DMS 273 treated with DMSO at 0.1 percent for 48 hours (cell line): ENCODE measurements at places on chromosomes 4 and X.
A peak's percentile ranks its signal among the peaks of the same experiment; 100 is the strongest.

DNA sequence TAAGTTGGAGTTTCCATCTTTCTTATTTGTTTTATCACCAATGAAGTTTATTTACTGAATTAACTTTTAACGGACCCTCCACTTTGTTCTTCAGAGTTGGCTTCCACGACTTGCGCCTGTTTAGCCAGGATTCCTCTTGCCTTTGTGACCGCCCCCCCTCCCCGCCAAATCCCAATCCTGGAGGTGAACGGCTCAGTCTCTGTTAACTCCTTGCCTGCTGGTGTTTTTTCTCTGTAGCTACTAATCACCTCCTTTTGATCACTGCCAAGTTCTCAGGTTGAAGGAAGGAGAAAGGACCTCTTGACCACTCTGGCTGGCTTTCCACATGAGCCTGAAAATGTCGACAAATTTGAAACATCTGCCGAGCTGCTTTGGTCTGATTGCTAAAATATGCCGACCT lies 46.8 kb upstream of the BCOR start:
- DNase-seq = no peak

DNA sequence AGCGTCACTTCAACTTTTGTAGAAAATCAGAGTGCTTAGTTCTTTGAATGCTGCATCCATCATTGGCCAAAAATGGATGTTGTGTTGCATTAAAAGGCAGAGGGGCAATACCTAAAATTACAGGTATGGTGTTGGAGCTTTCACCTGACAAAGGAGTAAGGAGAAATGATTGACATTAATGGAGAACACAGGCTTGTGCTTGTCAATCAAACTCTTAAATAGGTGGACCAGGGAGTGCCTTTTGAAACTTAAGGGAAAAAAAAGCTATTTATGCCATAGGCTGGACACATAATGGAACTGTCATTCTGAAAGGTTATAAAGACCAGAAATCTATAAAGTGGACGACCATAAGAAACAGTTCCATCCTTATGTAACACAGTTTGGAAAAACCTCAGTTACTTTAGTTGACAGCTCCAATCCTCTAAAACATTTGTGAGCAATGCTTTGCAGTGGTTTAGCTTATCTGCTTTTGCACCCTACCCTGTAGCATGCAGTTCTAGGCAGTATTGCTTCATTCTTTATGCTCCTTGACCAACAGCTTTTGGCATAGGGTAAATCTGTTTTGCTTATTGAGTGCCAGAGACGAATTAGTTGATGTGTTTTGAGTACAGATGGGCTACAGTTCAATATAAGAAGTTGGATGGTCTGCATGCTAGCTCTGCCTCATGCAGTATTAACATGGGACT lies 2.4 kb downstream of the HADH start:
- no peak for DNase-seq

DNA sequence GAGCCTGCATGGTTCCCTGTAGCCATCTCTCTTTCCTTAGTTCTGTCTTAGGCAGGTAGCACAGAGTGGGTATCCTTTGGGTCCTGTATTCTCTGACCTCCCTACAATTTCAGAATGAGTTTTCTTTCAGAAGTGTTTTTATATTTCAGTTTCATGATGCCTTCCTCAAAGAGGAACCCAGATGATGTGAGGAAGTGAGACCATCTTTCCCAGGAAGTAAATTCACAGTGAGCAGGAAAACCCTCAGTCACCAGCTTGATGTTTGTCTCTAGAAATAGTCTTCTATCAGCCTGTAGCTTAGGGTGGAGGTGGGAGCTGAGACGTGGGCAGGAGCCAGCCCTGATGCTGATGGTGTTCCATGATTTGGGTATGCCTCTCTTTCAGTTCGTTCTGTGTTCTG lies 16.9 kb downstream of the PLAC1 start:
- DNase-seq = no peak

DNA sequence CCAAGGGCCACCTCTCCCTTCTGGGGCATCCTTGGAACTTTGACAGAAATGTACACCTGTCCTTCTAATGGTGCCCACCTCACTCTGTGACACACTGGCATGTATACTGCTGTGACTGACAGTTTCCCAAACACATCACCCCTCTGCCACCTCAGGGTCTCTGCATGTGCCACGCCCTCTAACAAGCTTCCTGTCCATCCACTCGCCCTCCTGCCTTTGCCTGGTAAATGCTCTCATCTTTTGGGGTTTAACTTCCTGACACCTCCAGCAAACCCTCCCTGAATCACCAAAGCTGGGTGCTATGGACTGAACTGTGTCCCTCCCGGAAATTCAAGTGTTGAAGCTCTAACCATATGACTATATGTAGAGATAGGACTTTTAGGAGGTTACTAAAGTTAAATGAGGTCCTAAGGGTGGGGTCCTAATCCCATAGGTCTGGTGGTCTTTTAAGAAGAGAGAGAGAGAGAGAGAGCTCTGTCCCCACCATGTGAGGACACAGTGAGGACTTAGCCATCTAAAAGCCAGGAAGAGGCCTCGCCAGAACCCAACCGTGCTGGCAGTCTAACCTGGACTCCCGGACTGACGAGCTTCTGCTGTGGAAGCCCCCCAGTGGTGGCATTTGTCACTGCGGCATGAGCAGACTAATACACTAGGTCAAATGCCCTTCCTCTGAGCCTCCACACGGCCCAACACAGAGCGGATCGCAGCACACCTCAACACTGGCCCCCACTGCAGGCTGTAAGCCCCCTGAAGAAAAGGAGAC lies 95.6 kb downstream of the AFAP1 start:
- no peak for DNase-seq

- DNase-seq = no peak
These were observed 33.9 kb downstream of the ANK2 start for GRCh38 chr4:113083346-113083745.

GRCh38 chr4:16707874-16708273 lies 190.6 kb downstream of the LDB2 start:
- no peak for DNase-seq

DNA sequence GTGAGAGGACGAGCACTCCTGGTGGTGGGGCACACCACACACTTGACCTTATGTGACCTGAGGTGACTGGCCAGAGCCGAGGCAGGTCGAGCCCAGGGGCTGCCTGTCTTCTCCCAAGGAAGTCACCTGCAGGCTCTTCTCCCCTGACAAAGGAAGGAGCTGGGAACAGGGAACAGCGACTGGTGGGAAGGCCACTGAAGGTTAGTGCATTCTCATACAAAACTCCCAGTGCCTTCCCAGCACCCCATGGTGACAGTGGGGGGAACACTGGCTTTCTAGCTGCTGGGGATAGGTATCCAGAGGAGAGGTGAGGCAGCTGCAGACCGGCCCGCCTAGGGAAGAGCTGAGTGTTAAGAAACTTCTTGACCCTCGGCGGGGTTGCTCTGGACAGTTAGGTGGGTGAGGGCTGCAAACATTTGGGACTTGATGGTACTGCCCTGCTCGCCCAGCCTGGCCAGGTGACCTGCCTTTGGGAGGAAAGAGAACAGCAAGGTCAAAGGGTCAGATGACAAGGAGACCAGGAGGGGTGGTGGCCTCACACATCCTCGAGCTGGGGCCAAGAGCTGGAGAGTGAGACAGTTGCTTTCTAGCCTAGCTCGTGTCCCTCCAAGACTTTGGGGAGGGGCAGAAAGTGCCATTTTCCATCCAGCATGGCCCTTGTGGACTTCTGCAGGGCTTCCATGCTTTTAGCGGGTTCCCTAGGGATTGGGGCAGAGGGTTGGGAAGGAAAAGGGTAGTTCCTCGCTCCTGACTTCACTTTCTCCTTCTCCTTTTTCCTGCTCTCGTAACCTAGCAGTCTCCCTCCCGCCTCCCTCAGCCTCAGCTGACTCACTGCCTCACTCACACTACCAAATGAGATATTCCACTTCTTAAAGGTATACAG lies 2.7 kb downstream of the NALF2 start:
- DNase-seq = no peak

- no peak for DNase-seq
These were observed 85.5 kb downstream of the NFKB1 start for GRCh38 chr4:102586644-102587021.

- no peak for DNase-seq
These were observed 102.1 kb downstream of the ANXA3 start for GRCh38 chr4:78653655-78654054.

GRCh38 chr4:182730791-182731190 lies 186.4 kb downstream of the DCTD start:
- no peak for DNase-seq

- no peak for DNase-seq
These were observed 86.8 kb upstream of the VEGFC start for GRCh38 chr4:176879380-176880116.

DNA sequence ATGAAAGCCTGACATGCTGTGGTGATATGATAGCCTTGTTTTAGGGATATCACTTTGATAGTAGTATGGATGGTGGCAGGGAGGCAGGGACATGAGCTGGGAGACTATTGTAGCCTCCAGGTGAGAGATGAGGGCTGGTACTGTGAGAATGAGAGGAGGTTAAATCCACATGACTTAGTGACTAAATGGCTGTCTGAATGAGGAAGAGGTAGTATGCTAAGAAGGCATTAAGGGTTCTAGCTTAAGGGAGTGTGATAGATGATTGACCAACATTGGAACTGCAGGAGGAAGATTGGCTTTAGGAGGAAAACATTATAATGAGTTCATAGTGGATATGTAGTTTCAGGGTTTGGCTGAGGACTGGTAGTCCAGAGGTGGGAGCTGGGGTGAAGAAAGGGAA lies 195.0 kb upstream of the ANK2 start:
- no peak for DNase-seq

- no peak for DNase-seq
These were observed 555.4 kb downstream of the STPG2 start for GRCh38 chr4:97587912-97588311.

DNA sequence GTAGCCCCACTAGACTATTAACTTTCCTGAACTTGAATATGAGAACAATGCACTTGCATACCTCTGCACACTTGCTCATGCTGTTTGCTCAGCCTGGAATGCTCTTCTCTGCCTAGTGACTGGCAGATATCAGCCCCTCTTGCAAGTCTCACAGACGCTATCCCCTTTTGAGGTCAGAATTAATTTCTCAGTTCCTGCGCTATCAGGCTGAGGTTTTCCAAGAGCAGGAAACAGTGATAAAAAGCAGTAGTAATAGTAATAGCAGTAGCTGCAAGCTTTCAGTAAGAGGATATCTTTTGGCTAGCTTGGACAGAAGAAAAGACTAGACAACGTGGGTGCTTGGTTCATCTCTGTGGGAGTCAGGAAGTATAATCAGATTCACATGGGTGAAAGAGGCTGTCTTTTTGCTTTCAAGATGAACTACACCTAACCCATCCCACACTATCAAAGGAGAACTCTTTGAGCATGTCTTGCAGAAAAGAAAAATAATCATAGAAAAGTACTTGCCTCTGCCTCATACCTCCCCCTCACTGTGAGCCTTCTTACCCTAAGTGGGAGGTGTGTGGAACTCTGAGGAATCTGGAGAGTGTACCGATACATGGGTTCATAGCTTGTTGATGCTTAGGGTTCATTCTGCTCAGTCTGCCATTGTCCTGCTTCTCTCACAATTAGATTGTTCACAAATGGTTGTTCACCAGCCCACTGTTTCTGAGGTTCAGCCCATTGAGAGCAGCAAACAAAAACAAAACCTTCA lies 11.3 kb upstream of the DRP2 start:
- DNase-seq = no peak

DNA sequence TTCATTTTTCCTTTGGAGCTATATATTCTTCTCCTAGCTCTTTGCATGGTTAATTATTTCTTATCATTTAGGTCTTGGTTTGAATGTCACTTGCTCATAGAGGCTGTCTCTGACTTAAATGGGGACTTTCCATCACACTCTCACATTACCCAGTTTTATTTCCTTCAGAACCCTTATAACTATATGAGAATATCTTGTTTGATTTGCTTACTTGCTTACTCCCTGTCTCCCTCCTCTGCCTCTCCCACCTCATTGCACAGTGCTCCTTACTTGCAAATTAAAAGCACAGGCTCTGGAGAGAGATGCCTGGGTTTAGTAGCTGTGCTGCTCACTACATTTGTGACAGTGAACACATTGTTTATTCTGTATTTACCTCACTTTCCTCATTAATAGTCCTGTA lies 174.6 kb downstream of the SOWAHB start:
- DNase-seq = no peak

DNA sequence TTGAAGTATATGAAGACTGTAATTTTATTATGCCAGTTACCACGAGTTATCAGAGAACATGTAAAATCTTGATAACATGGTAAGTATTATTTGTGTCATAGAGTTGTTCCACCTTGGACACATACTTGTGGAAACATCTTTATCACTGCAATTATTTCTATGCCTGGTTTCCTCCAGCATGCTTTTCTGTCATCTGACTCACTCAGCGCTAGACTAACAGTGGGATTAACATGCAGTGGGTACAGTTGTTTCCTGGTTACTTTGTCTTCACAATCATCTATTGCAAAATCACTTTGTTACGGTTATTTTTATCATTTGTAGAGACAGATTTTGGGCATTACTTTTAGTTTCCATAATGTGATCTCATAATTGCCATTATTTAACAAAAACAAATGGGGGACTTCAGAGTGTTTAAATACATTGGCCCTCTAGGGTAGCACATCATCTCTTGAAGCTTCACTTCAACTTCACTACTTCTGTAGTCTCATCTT lies at the start of gene STATH:
Gene STATH (plus strand): TSS at position 441 of the 491 bp plus-strand sequence. CDS start 2,472 bp downstream, outside the sequence.
- DNase-seq = no peak

DNA sequence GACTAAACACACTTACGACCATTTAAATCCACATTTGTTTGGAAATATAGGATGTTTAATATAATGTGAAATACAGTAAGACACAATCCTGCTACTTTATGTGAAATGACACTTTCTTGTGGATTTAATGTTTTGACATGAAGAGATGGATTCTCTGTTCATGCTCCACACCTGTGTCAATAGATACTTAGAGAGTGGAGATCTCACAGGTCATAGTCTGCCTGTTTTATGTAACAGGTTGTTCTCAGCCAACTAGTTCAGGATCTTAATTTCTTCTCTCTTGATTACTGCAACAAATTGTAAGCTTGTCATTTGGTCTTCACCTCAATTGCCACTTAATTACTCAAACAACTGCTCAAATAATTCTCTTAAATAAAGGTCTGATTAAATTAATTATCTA lies 1621.2 kb downstream of the PCDH7 start:
- DNase-seq = no peak

DNA sequence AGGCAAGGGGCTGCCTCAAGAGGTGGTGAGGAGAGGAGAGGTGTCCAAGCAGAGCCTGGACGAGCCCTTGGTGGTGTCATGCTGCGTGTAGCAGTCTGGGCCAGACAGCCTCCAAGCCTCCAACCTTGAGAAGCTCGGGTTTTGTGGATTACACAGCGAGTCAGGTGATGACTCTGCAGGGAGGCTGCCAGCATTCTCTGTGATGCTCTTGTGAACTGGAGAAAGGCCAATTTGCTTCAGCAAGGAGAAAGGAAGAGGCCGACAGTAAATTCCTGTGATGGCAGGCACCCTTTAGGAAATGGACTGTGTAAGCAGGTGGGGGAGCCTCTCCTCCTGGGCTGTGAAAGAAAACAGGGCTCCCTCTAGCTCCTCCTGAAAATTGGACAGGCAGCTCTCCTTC lies 36.0 kb upstream of the CD99L2 start:
- DNase-seq = no peak

- peak; percentile 28 for DNase-seq
These were observed 29.5 kb upstream of the MAP3K15 start for GRCh38 chrX:19544693-19545305.

DNA sequence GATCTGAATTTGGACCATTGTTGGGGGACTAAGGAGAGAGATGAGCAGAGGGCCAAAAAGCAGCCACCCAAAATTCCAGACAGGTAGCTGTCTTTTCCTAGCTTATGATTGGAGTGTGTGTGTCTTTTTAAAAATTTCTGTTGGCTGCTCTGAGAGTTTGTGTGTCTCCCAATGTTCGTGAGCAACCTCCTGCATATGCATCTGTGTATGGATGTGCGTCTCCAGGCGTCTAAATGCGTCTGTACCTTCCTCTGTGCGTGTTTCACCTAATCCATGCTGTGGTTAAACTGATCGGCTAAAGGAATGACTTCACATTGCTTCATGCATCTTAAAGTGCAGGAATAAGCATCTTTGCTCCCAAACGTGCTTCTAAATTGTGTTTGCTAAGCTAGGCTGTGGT lies 65.5 kb upstream of the LAS1L start:
- no peak for DNase-seq
